H54 (cell line): ENCODE measurements at places on chromosomes 13 and 19.

GRCh38 chr19:4730740-4731171 lies 7.1 kb upstream of the DPP9 start:
- no peak for DNase-seq

DNA sequence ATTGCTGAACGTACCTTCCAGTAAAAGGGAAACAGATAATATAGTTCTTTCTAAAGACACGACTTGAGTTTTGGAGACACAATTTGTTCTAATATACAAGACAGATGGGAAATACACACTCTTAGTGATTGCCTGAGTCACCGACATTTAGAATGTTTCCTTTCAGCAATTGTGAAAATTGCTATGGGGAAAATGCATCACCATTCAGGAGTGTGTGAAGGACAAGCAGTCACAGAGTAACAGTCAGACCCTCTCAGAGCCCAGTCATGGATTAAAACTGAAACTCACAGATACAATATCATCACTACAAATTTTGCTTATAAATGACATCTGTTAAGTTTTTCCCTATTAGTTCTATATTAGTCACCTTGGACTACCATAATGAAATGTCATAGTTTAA lies 286.1 kb downstream of the SPRY2 start:
- no peak for DNase-seq

DNA sequence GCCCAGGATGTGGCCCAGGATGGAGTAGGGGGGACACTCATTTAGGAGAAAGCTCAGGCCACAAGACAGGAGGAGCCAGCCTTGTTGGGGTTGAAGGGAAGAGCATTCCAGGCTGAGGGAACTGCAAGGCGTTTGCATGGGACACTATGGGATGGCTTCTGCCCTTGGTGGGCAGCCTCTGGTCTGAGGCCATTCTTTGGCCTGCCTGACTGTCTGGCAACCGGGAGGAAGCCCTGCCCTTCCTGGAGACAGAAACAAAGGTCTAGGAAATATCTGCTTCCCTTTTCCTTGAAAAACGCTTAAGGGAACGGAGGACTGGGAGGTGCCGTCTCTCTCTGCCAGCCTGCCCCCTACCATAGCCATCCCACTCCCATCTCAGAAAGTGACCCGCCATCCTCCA lies 2.8 kb upstream of the ICAM1 start:
- DNase-seq = no peak

DNA sequence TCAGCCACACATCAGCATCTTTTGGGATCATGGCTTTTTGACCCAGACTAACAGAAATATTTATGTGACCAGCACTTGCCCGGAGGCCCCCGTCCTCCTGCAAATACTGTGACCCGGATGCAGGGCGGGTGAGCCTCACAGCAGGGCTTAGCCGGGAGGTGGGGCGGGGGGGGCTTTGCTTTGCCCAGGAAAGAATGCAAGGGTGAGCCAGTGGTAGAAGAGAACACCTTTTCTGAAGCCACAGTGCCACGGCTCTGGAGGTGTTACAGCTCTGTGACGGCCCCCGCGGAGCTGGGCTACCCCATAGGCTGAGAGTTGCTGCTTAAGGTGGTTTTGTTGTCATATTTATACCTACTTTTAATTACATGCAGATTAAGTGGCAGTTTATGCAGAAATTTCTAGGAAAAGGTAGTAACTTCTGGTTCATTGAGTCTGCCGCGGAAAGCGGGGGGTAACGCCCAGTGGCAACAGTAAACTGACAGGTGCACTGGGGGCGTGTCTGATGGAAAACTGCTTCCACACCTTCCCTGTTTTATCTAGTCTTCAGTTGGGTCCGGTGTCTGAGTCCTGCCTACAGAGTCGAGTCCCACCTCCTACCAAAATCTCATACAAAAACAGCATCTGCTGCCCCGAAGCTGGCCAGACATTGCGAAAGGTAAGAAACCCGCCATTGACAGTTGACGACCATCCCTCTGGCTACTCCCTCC lies 187.9 kb downstream of the TEX29 start:
- no peak for DNase-seq

DNA sequence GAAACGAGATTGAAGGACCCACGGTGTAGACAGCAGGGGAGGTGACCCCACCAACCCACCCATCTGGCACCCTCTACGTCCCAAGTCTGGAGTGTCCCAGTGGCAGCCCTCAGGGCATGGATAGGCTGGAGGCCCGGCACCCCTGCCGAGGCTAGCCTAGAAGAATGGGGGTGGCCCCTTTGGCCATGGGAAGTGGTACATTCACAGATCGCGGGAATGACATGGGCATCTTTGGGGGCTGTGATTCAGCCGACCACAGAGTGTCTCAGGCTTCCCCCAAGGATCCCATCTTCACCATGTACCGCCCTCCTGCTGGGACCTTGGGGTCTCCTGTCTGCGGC lies 11.3 kb upstream of the MKNK2 start:
- no peak for DNase-seq

DNA sequence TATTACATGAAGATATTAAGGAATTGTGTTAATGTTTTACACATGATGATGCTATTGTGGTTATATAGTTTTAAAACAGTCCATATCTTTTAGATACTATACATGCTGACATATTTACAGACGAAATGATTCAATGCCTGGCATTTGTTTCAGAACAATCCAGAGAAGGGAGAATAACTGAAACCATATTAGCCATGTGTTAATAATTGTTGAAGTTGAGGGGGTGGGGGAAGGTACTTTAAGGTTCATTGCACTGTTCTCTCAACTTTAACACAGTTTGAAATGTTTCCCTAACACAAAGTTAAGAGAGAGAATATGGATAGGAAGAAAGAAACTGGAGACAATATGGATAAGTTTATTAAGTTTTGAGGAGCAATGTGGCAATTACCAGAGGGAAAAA lies 5.8 kb downstream of the CRYL1 start:
- no peak for DNase-seq
